ENCODE measurements at places on chromosomes 7 and 10.

GRCh38 chr7:150307129-150307528 lies 16.0 kb upstream of the LRRC61 start:
- no peak for DNase-seq

- no peak for DNase-seq
These were observed 31.0 kb upstream of the WNT16 start for GRCh38 chr7:121297843-121298242.

- no peak for DNase-seq
These were observed 118.6 kb upstream of the ASAH2 start for GRCh38 chr10:50369931-50370330.

- DNase-seq, result no peak
These were observed 121.3 kb downstream of the AVL9 start for GRCh38 chr7:32616625-32617024.

- DNase-seq, result no peak
These were observed 63.5 kb upstream of the ANAPC16 start for GRCh38 chr10:72152286-72152685.

- DNase-seq, result no peak
These were observed 37.4 kb downstream of the SEMA3C start for GRCh38 chr7:80881351-80881900.

GRCh38 chr10:28381903-28382347 lies 79.1 kb upstream of the MPP7 start:
- peak; percentile 65 for DNase-seq

GRCh38 chr10:21888959-21889358 lies 114.6 kb downstream of the DNAJC1 start:
- no peak for DNase-seq

DNA sequence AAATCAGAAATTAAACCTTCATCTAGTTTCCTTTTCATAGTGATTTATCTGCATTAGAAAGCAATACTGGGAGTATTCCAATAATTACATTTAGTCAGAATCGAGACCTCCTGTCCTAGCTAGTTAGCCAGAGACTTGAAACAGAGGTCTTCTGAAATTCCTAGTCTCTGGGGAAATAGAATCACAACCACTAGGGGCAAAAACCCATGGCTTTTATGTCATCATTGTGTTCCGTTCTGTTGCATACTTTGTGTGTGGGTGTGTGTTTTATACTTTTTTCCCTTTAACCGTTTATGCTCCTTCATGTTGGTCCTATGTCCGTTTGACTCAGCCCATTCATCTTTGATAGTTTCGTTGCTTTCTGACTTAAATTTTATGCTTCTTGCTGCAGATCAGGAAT lies 79.8 kb downstream of the RALA start:
- DNase-seq, result no peak

All from stimulated activated CD4-positive, alpha-beta T cell treated with anti-CD3 and anti-CD28 coated beads, Interleukin-1b, Interleukin-23, amount 100 ng/mL, for 24 hours (primary cell).